ENCODE measurements at places on chromosomes 11 and 22.

DNA sequence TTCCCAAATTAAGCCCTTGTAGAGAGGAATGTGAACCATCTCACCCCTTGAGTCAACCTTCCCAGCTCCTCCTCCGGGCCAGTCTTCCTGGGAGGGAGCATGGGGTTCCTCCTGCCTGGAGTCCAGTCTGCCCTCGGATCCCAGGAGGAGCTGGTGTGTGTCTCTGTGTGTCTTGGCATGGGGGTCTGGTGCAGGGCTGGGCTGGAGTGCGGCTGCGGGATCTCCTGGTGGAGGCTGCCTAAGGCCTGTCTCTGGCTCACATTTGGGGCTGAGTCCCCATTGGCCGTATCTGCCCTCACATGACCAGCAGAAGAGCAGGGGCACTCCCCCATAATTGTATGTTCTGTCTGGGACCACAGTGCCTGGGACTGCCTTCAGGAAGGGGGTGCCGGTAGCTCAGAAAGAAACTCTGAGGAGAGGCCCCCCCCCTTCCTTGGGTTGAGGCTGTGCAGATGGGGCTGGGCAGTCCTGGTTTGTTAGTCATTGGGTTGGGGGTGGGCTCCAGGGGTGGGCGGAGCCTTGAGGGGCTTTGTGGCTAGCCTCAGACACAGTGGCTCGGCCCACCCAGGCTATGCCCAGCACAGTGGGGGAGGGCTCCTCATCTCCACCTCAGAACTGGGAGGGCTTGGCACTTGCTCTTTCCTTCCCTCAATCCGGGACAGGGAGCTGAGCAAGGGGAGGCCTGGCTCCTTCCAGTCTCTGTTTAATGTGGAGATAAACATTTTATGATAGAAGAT is 2.9 kb downstream of the C1QTNF5 start:
- no peak for DNase-seq

DNA sequence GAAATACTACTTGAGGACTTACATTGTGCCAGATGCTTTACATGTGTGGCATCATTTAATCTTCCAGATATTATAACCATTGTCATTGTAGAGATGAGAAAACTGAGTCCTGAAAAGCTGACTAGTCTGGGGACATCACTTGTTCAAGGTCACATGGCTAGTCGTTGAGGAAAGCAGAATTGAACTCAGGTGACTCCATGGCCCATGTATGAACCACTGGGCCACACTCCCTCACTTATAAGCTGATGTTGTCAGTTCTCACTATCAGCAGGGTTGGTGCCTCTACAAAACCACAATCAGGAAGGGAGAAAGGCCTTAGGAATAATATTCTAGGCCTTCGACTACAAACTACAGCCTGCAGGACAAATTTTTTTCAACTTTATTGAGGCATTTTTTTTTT is 26.1 kb upstream of the ADA2 start:
- no peak for DNase-seq

- DNase-seq = no peak
These were observed 35.9 kb upstream of the POU2AF1 start for GRCh38 chr11:111414936-111415335.

DNA sequence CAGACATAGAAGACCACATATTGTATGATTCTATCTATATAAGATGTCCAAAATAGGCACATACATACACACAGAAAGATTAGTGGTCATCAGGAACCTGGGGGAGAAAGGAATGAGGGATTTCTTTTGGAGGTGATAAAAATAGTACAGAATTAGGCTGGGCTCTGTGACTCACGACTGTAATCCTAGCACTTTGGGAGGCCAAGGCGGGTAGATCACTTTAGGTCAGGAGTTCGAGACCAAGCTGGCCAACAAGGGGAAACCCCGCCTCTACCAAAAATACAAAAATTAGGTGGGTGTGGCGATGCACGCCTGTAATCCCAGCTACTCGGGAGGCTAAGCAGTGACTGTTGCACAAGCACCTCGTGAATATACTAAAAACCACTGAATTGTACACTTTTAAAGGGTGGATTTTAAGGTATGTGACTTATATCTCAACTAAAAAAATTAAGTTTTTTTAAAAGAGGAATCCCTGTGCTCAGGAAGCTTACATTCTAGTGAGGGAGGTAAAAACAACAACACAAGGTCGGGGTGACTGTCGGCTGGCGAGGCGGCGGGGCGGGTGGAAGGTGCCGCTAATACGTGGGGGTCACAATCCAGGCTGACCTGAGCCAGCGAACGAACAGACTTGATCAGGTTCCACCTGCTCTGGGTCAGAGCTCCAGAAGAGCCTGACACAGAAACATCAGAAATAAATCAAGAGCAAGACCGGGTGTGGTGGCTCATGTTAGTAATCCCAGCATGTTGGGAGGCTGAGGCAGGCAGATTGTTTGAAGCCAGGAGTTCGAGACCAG is 25.3 kb upstream of the TESMIN start:
- no peak for DNase-seq

- DNase-seq = no peak
These were observed 27.4 kb downstream of the TUG1 start for GRCh38 chr22:30996462-30996861.

- no peak for DNase-seq
These were observed 132.7 kb downstream of the CCDC81 start for GRCh38 chr11:86507249-86507845.

GRCh38 chr11:18270102-18270501 is 4.0 kb downstream of the SAA1 start:
- DNase-seq = no peak

GRCh38 chr11:9137293-9138132 is 46.1 kb upstream of the SCUBE2 start:
- DNase-seq = peak; percentile 20

DNA sequence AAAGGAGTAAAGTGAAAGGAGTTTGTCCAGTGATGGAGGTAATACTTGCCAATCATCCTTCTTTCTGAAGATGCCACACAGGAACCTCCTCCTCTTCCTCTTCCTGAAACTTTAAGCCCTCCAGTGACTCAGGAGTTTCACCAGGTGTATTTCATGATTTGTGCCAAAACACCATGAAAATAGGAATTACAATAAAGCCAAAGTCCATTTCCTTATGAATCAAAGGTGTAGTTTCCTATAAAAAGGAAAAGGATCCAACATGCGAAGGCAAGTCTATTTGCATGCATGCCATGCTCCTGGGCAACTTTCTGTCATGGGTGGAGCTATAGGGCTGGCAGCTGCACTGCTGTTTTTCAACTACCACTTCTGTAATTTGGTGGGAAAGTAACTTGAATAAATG is 9.8 kb upstream of the POU2AF1 start:
- no peak for DNase-seq
